Skin of body (tissue), 3 donors: ENCODE measurements at places on chromosomes 11 and 22. TPM values are rescaled to one million over a fixed set of nuclear protein-coding genes. Genes with fewer than 3 reads are reported as not detected.

The CARD10 gene
- 3.3 TPM for total RNA-seq

The OR51B5 gene
- 0.30 TPM for total RNA-seq

The TTC17 gene
- 126 TPM for total RNA-seq

The SERPINH1 gene
- total RNA-seq: 311 TPM

The FGF4 gene
- total RNA-seq: not detected

The MIAT gene
- 2.5 TPM for total RNA-seq

The PKDREJ gene
- total RNA-seq: 0.10 TPM

The LARGE1 gene
- 16.4 TPM for total RNA-seq

The BCO2 gene
- total RNA-seq: 4.9 TPM

The AP5B1 gene
- 6.9 TPM for total RNA-seq

The SERPIND1 gene
- not detected for total RNA-seq

The TCN1 gene
- 12.0 TPM for total RNA-seq

The TMEM45B gene
- 7.6 TPM for total RNA-seq

The PSMA1 gene
- 108 TPM for total RNA-seq

The PRG2 gene
- total RNA-seq: 6.8 TPM

- DNase-seq: peak; percentile 75
Observed at GRCh38 chr11:17015627-17016126, 1.5 kb upstream of the PLEKHA7 start.

- DNase-seq: peak; percentile 80
Observed at GRCh38 chr22:40512426-40513136, 123.9 kb downstream of the MRTFA start.

DNA sequence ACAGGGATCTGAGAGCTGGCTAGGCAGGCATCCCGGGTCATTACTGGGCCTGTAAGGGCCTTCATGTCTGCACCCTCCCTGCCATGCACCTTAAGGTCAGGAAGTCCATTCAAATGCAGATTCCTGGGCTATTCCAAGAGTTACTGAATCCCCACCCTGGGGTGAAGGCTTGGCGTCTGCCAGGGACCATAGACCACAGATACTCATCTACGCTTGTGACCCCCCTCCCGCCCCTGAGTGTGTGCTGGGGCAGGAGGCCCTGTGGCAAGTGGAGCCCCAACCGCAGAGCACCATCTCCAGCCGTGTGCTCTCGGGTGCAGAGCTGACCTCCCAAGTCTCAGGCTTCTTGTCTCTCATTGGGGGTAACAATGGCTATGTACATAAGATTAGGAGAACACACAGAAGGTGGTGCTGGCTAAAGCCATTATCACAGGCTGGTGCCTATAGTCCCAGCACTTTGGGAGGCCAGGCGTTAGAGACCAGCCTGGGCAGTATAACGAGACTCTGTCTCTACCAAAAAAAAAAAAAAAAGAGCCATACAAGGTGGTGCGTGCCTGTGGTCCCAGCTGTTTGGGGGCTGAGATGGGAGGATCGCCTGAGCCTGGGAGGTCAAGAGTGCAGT, 19.1 kb upstream of the KCNQ1OT1 start:
- no peak for DNase-seq

DNA sequence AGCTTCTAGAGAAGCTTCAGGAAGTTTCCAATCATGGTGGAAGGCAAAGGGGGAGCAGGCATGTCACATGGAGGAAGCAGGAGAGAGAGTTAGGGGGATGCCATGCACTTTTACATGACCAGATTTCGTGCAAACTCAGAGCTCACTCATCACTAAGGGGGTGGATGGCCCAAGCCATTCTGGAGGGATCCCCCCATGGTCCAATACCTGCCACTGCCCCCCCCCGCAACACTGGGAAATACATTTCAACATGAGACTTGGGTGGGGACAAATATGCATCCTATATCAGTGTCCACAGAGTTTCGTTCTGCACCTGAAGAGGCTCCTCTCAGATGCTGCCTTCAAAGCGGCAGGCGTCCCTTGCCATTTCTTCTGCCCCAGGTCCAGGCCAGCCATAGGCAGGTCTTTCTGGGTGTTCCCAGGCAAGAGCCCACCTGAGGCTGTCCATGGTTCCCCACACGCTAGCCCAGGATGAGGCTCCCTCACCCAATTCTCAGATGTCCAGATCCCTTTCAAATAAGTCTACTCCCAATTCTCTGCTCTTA, 1344.3 kb downstream of the TBC1D22A start:
- no peak for DNase-seq

DNA sequence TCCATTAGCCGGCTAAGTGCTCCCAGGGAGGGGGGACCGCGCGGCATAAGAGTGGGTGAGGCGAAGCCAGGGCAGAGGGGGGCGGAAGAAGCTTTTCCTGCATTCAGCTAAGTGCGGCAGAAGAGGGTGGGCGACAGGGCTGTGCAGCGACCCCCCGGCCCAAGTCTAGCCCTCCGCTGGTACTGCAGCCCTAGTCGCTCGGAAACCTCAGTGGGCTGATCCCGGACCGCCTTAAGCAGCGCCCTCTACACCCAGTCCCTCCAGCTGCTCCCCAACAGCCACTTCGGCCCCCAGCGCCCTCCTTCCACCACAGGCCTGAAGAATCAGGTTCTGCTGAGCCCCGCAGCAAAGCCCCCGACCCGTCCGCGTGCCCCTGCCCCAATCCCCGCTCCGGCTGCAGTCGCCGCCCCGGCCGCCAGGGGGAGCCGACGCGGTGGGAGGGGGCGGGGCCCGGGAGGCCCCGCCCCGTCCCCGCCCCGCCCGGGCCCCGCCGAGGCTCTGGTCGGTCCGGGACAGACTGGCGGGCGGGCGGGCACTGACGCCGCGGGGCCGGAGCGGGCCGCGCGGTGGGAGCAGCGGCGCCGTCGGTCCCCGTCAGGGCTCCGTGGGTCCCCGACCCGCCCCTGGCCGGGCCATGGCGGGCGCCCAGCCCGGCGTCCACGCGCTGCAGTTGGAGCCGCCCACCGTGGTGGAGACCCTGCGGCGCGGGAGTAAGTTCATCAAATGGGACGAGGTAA, at the start of gene PLCB3:
TSS of gene PLCB3 (plus strand) at position 515 of the 737 bp plus-strand sequence. CDS start at position 635, 120 bp downstream.
- DNase-seq: no peak

- DNase-seq: no peak
Observed at GRCh38 chr11:66039765-66040164, 9.2 kb downstream of the GAL3ST3 start.

DNA sequence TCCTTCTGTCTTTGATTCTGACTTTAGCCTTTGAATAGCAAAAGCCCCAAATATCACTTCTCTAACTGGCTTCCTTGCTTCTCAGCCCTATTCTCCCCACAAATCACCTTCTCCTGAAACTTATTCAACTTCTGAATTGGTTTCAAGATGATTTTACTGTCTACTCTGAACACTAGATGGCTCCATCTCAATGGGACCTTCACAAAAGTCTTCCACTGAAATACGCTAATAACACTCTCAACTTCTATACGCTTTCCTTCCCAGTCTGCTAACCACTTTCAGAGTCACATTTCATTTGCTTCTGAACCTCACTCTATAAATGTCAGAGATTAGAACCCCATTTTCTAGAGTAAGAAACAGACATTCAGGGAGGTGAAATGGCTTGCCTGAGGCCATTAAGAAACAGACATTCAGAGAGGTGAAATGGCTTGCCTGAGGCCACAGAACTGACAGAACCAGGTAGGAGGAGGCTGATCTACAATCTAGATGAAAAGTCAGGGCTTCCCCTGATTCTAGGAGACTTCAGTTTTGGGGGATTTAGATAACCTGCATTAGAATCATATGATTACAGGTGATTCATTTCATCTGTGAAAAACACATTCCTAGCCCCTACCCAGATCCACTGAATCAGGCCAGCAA, 20.6 kb downstream of the MORC2 start:
- peak; percentile 80 for DNase-seq

DNA sequence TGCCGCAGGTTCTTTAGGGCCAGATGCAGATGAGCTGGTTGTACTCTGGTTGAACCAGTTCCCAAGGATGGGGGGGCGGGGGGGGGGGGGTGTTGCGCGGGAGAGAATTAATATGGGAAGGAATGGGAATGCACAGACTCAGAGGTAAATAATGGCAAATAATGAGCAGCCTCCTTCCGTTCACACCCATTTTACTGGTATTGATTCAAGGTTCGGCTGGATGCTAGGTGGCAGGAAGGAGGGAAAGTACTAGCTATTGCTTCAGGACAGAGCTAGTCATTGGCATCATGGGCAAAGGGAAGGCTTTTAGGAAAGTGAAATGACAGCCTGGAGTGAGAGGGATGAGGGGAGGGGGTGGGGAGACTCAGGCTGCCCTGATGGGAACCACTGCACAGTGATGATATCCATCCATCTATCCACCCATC, at the start of gene VSTM5:
TSS of gene VSTM5 (minus strand) at position 25 of the 425 bp plus-strand sequence. CDS start 116 bp downstream, outside the sequence.
- DNase-seq: no peak

DNA sequence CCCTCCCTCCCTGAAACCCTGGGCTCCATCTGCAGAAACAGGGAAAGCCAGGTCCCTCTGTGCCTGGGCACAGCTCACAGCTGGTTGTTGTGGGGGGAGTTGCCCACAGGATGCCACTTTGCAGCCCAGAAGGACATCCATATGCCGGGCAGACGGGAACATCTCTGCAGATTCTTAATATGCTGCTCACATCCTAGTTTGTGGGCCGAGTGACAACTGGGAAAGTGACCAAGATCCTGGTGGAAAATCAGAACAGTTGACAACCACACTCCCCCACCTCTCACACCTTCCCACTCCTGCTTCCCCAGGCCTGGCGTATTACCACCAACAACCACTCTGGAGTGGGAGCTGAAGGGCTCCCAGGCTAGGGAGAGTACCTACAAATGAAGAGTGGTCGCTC, 7.3 kb upstream of the SCGB1A1 start:
- DNase-seq: no peak

GRCh38 chr11:128271401-128271800, 316.0 kb downstream of the ETS1 start:
- peak; percentile 10 for DNase-seq

GRCh38 chr22:25582946-25583345, 18.5 kb downstream of the GRK3 start:
- DNase-seq: no peak

DNA sequence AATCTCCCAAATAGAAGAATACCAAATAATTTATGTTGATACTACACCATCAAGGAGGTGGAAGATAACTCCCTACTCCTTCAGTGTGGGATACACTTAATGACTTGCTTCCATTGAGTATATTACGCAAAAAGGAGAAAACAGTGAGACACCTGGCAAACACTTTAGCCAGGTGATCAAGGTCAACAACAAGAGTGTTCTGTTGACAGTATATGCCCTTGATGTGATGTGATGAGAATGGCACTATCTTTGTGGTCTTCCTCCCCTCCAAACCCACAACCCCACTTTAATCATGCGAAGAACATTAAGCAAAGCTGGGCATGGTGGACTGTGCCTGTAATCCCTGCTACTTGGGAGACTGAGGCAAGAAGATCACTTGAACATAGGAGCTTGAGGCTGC, 26.0 kb downstream of the MAPK1 start:
- DNase-seq: no peak

GRCh38 chr22:35400501-35400790, 506 bp downstream of the MCM5 start:
- DNase-seq: no peak

- no peak for DNase-seq
Observed at GRCh38 chr11:126598344-126599216, 243.1 kb downstream of the ST3GAL4 start.

GRCh38 chr11:16526947-16527346, 170.6 kb upstream of the SOX6 start:
- DNase-seq: no peak

GRCh38 chr11:63868399-63869064, 29.6 kb downstream of the MARK2 start:
- no peak for DNase-seq

GRCh38 chr11:69436041-69436982, 45.2 kb upstream of the LINC01488 start:
- no peak for DNase-seq

DNA sequence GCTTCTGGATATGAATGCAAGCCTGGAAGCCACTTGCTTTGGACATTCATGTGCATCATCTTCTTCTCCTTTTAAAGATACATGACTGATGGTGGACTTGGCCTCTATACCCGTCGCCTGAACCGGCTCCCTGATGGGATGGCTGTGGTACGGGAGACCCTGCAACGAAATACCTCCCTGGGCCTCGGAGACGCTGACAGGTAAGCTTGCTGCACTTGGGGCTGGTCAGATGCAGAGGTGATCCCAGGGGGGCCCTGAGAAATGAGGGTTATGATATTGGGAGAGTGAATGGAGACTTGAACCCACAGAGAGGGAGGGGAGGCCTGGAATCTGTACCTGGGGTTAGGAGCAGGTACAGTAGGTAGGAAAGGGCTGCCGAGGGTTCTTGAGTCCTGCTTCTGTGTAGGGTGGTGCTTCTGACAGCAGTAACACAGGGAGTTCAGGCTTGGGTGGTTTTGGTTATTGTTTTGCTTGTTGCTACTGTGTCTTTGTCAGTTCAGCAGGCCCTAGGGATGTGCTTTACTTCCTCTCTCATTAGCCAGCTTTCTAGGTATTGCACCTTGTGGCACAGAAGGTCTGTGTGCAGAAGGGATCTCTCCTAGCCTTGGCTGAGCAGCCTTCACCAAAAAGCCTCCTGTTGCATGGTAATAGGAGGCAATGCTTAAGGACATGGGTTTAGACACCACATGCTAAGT, 176.1 kb downstream of the DBX1 start:
- no peak for DNase-seq

- DNase-seq: no peak
Observed at GRCh38 chr11:13315517-13316432, 38.2 kb downstream of the BMAL1 start.

- no peak for DNase-seq
Observed at GRCh38 chr11:63512816-63513215, 6.9 kb downstream of the LGALS12 start.

GRCh38 chr22:17949642-17950473, 74.5 kb downstream of the MICAL3 start:
- no peak for DNase-seq

DNA sequence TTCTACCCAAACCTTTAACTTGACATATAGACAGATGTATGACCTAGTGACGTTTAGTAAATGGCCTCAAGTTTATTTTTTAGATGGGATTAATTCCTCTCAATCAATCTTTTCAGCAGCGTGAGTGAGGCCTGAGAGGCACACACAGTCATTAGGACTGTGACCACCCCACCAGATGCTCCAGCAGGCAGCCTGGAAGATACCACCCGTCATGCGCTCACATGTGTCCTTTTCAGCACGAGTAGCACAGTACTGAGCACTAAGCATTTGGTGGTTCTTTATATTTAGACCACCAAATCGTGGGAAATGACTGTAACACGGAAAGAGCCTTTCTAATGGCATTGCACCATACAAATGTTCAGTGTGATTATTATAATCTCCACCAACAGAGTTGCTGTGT, 354.6 kb upstream of the DDI1 start:
- DNase-seq: no peak

- no peak for DNase-seq
Observed at GRCh38 chr11:72468289-72468688, 34.0 kb upstream of the CLPB start.

- DNase-seq: no peak
Observed at GRCh38 chr11:116221351-116221750, 551.4 kb downstream of the BUD13 start.

GRCh38 chr11:827897-828192, at the start of gene CRACR2B:
CRACR2B (plus strand) TSS chr11:827919; CDS start chr11:828608, 689 bp downstream.
- DNase-seq: no peak

- no peak for DNase-seq
Observed at GRCh38 chr22:43843783-43844530, 18.4 kb downstream of the SULT4A1 start.

GRCh38 chr22:24728790-24729637, 45.5 kb downstream of the PIWIL3 start:
- DNase-seq: peak; percentile 24

GRCh38 chr11:101509922-101510321, 73.9 kb downstream of the TRPC6 start:
- DNase-seq: no peak
